ENCODE measurements at places on chromosomes 7 and 10.
A peak's percentile ranks its signal among the peaks of the same experiment; 100 is the strongest.

- peak; percentile 60 for DNase-seq
These were observed 24.0 kb upstream of the PAPSS2 start for GRCh38 chr10:87635498-87636312.

GRCh38 chr7:142240546-142240945 lies 17.3 kb downstream of the PRSS58 start:
- no peak for DNase-seq

DNA sequence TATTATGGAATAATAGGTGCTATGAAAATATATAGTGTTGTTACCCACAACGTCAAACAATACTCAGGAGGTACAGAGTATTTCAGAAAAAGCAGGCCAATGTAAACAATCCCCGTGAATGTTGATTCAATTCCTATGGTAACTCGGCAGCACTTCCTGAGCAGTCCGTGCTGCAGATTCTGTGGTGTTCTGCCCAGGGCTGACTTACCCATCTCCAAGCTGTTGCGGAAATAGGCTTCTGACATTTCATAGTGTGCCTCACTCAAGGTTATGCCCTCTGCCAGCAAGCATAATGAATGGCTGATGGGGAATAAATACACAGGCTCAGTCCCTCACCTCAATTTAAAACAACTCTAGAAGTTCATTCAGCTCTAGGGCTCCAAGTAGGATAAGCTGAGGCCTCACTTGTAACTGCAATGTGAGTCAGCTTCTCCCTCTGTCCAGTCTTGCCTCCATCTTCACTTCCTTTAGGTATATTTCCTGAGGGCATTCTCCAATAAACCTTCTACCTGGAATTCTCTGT lies 177.6 kb downstream of the GNAI1 start:
- peak; percentile 53 for DNase-seq

- DNase-seq: no peak
These were observed 173.4 kb upstream of the CTBP2 start for GRCh38 chr10:125333769-125334168.

DNA sequence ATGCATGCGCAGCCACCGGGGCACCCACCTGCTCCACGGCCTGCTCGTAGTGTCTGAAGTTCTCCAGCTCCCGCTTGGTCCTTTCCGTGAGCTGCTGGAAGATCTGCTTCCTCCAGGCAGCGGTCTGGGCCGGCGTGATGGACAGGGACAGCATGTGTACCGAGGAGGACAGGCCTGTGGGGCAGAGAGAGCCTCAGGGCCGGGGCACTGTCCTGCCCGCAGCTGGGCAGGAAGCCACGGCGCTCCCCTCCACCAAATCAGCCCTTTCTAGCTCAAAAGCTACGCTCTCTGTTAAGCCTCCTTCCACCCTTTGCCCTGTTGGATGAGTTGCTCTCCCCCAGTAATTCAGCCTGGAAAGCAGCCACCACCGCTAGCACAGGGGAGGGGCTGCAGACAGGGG lies 19.2 kb downstream of the TECPR1 start:
- DNase-seq: no peak

- no peak for DNase-seq
These were observed 316.8 kb upstream of the MTPN start for GRCh38 chr7:136293841-136294391.
